ENCODE measurements at places on chromosomes 7 and 10. TPM values are rescaled to one million over a fixed set of nuclear protein-coding genes. Genes with fewer than 3 reads are reported as not detected.

GRCh38 chr10:112229096-112229495, 45.5 kb upstream of the GPAM start:
- no peak for DNase-seq
- no peaks in the 10 kb centered on the region for H3K36me3 ChIP-seq
- no peak overlapping the region for H3K4me3 ChIP-seq
- H3K4me1 ChIP-seq = peaks cover 6% of the 10 kb centered on the region
- peaks cover 16% of the 10 kb centered on the region for H3K27me3 ChIP-seq
- no peak overlapping the region for H3K27ac ChIP-seq

DNA sequence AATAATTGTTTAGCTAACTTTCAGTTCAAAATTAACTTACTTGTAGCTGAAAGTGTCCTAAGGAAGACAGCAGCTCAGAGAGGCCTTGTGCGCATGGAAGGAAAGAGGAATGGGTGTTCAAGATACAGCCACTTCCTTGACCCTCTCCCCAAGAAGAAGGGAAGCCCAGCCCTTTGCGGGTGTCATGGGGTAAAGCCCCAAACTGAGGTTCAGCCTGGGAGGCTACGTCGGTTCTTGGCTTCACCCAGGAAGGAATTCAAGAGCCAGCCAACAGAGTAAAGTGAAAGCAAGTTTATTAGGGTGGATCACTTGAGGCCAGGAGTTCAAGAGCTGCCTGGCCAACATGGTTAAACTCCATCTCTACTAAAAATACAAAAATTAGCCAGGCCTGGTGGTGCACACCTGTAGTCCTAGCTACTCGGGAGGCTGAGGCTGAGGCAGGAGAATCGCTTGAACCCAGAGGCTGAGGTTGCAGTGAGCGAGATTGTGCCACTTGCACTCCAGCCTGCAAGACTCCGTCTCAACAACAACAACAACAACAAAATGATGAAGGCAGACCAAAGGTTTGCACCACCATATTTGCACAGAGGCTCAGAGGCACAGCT, 15.9 kb downstream of the GPRIN2 start:
- no peaks in the 10 kb centered on the region for H3K4me1 ChIP-seq
- no peaks in the 10 kb centered on the region for H3K36me3 ChIP-seq
- no peak for DNase-seq

The MRLN gene
- total RNA-seq = not detected

The GATAD1 gene
- 11.4 TPM for total RNA-seq

- no peak overlapping the region for H3K4me3 ChIP-seq
- no peaks in the 10 kb centered on the region for H3K4me1 ChIP-seq
- no peak for DNase-seq
- H3K27me3 ChIP-seq = no peaks in the 10 kb centered on the region
- no peak overlapping the region for H3K27ac ChIP-seq
Observed at GRCh38 chr7:82173400-82174021, 270.1 kb downstream of the CACNA2D1 start.

The SPDYE2B gene
- total RNA-seq = not detected

The TWIST1 gene
- total RNA-seq = not detected

GRCh38 chr7:101754424-101755159, 62.8 kb upstream of the CUX1 start:
- peak; percentile 30 for DNase-seq
- H3K4me1 ChIP-seq = peaks cover 15% of the 10 kb centered on the region
- H3K27me3 ChIP-seq = no peaks in the 10 kb centered on the region
- no peaks in the 10 kb centered on the region for H3K36me3 ChIP-seq
- peak overlapping the region; percentile 81 for H3K27ac ChIP-seq
- peak overlapping the region; percentile 80 for H3K4me3 ChIP-seq

DNA sequence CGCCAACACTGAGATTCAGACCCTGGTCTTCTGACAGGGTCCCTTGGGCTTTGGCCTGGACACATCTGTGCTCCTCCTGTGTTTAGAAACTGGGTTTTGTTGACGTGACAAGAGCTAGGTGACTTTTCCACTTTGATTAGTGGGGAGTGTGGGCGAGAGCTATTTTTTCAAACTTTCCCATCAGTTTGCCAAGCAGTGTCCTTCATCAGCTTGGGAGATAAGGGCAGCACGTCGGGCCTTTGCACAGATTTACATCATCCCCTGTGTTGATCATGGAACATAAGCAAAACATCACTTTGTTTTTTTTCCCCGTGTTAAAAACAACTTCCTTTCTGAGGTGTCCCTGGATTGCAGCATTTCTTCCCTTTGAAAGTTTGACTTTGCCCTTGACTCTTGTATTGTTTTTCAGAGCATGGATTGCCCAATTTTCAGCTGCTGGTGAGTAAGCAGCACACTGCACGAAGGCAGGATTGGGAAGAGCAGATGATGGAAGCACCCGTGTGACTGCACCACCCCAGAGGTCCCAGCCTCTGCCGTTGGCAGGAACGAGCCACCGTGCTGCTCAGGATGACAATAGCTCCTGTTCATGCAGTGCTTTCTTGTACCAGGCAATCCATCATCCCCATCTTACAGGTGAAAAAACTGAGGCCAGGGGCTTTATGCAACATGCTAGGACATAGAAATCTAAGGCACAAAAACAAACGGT, 6.4 kb upstream of the IGFBP1 start:
- H3K36me3 ChIP-seq = no peaks in the 10 kb centered on the region
- peaks cover 9% of the 10 kb centered on the region for H3K27me3 ChIP-seq
- H3K27ac ChIP-seq = no peak overlapping the region

The HHEX gene
- 0.13 TPM for total RNA-seq

DNA sequence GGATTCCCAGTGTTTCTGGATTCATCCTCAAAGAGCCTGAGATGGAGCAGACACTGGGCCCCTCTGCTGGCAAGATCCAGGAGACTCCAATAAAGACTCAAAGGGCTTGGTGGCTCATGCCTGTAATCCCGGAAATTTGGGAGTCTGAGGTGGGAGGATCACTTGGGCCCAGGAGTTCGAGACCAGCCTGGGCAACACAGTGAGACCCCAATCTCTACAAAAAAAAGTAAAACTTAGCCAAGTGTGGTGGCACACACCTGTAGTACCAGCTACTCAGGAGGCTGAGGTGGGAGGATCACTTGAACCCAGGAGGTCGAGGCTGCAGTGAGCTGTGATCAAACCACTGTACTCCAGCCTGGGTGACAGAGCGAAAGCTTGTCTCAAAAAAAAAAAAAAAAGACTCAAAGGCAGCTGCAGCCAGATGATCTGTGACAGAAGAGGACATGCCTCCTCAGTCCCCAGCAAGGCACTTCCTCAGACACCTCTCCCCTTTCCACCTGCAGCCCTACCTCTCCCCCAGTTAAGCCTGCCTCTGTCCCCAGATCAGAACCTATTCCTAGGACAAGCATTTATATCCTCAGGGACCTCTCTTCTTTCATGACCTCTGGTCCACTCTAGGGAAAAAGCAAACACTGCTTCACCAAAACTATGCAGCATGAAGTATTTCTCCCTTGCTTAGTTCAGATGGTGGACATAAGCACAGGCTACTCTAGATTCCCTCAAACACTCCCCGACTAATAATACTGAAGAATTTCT, 27.9 kb downstream of the PDLIM1 start:
- no peaks in the 10 kb centered on the region for H3K36me3 ChIP-seq
- no peak overlapping the region for H3K27ac ChIP-seq
- no peaks in the 10 kb centered on the region for H3K4me1 ChIP-seq

The DOCK4 gene
- total RNA-seq = 0.10 TPM

The EPO gene
- total RNA-seq = not detected

DNA sequence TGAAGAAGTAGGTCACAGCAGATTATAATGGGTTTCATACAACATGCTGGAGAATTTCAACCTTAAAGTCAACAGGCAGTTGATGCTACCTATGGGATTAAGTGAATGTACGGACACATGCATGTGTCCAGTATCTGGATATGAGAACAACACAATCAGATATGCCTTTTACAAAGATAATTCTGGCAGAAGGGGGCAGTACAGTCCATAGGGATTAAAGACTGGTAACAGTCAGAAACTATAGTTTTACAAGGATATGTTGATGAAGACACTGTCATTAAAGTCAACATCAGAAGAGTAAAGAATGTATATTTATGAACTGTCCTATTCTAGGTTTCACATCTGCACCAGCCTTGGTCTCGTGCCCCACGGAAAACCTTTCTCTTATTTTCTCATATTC, 41.5 kb downstream of the ANKMY2 start:
- H3K36me3 ChIP-seq = peaks cover 36% of the 10 kb centered on the region
- H3K27me3 ChIP-seq = no peaks in the 10 kb centered on the region
- no peak for DNase-seq
- no peaks in the 10 kb centered on the region for H3K4me1 ChIP-seq
- H3K4me3 ChIP-seq = no peak overlapping the region

GRCh38 chr10:4353059-4353655, 472.9 kb upstream of the AKR1E2 start:
- no peaks in the 10 kb centered on the region for H3K36me3 ChIP-seq
- H3K27me3 ChIP-seq = peaks cover 35% of the 10 kb centered on the region
- no peak overlapping the region for H3K4me3 ChIP-seq

The GPR22 gene
- total RNA-seq = not detected

GRCh38 chr7:11474902-11475585, 357.0 kb downstream of the THSD7A start:
- H3K4me3 ChIP-seq = no peak overlapping the region
- H3K36me3 ChIP-seq = no peaks in the 10 kb centered on the region
- H3K27ac ChIP-seq = no peak overlapping the region
- H3K4me1 ChIP-seq = no peaks in the 10 kb centered on the region
- H3K27me3 ChIP-seq = no peaks in the 10 kb centered on the region

The OR9A2 gene
- not detected for total RNA-seq

DNA sequence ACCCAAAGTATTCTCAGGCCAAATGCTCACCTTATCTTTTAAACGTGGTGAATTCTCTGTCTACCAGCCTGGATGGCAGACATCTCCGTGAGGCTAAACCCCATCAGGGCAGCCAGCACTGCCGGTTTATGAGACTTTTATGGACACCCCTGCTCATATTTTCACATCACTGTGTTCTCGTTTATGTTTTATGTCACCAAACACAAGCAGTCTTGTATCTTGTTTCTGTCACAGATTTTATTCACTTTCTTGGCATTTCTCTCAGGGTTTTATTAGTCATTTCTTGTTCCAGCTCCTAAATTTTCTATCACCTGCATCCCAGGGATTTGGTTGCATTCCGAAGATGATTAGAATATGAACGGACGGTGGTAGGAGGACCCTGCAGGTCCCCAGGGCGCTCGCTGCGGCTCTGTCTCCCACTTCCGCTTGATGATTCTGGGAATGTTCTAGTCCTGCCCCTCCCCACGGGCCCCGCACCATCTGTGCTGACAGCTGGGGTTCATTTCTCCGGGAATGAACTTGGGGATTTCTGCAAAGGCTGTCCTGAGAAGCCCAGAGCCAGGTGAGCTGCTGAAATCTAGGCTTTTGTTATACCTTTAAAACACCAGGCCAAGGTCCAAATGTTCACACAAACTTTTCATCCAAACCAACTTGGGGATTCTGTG, 217.6 kb downstream of the GFRA1 start:
- no peak overlapping the region for H3K27ac ChIP-seq
- DNase-seq = no peak

GRCh38 chr10:132507409-132507955, 30.1 kb upstream of the INPP5A start:
- no peaks in the 10 kb centered on the region for H3K36me3 ChIP-seq
- H3K4me1 ChIP-seq = no peaks in the 10 kb centered on the region
- no peak overlapping the region for H3K4me3 ChIP-seq
- peaks cover under 1% of the 10 kb centered on the region for H3K27me3 ChIP-seq

DNA sequence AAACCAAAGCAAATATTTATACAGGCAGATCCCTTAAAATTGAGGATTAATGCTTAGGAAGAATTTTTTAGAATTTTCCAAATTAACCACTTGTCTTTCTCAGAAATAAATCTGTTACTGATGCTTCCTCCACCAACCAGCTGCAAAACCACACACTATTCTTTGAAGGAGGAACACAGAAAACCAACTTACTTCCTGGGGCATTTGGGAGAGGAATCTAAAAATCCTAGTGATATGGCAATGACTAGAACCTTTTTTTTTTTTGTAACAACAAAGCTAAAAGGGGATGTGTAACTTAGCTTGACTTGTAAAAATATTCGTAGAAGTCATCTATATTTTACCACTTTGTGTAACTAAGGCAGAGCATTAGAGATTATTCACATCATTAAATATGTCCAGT, 5.1 kb upstream of the TM9SF3 start:
- no peak for DNase-seq
- H3K27ac ChIP-seq = no peak overlapping the region
- peaks cover 4% of the 10 kb centered on the region for H3K27me3 ChIP-seq
- H3K4me1 ChIP-seq = peaks cover 13% of the 10 kb centered on the region

- peaks cover 3% of the 10 kb centered on the region for H3K27me3 ChIP-seq
- no peak for DNase-seq
- no peaks in the 10 kb centered on the region for H3K36me3 ChIP-seq
- H3K4me1 ChIP-seq = no peaks in the 10 kb centered on the region
- H3K27ac ChIP-seq = no peak overlapping the region
Observed at GRCh38 chr10:71187600-71187999, 24.8 kb upstream of the UNC5B start.

The ASB10 gene
- not detected for total RNA-seq

GRCh38 chr10:97428572-97428981, 2.6 kb downstream of the PGAM1 start:
- H3K4me3 ChIP-seq = peak overlapping the region; percentile 81
- H3K27me3 ChIP-seq = no peaks in the 10 kb centered on the region
- peaks cover 29% of the 10 kb centered on the region for H3K4me1 ChIP-seq
- peak; percentile 42 for DNase-seq
- peaks cover 63% of the 10 kb centered on the region for H3K36me3 ChIP-seq
- H3K27ac ChIP-seq = peak overlapping the region; percentile 79

DNA sequence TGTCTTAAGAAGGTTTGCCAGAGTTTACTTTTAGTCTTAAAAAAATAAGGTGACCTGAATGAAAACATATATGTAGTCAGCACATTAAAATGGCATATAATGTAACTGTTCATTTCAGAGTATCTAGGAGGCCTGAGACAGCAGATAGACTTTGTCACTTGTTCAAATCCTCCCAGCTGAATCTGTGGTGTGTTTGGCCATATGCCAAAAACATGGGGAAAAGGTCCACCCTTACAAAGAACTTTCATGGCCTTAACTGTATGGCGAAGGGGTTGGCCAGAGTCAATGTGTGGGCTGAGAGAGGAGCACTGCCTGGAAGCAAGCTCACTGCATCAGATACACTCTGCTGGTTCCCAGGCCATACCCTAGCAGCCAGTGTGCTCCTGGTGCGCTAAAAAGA, 113.7 kb downstream of the ALOX5 start:
- peaks cover 12% of the 10 kb centered on the region for H3K36me3 ChIP-seq
- no peaks in the 10 kb centered on the region for H3K27me3 ChIP-seq
- no peak overlapping the region for H3K4me3 ChIP-seq
- H3K27ac ChIP-seq = no peak overlapping the region

DNA sequence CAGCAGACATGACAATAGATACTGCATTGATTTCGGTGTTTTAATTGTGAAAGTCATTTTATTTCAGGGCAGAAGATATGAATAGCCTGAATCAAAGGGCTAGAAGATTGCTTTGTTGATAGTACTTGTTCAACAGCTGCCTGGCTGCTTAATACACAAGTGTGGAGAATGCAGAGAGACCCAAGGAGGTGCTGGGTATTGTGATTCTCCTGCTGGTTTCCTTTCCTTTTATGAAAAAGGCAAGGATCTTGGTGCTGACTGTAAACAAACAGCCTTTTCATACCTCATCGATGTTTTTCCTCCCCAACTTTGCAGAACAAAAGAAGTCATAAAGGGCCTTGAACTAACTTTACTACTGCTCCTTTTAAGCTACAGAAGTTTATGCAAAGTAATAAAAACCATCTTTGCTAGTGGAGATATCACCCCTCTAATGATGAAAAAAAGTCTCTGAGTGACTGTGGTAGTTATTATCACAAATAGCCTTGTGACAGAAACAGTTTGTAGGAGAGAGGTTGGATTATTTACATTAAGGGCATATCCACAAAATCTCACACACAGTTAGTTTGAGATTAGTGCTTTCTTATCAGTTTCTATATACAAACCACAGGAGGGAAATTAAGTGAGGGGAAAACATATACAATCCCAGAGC, 800.0 kb downstream of the LRMDA start:
- no peak for DNase-seq
- no peak overlapping the region for H3K27ac ChIP-seq
- H3K36me3 ChIP-seq = no peaks in the 10 kb centered on the region
- no peaks in the 10 kb centered on the region for H3K27me3 ChIP-seq
- H3K4me3 ChIP-seq = no peak overlapping the region
